NCI-H2171 (cell line): ENCODE measurements at places on chromosomes 12 and 14.

DNA sequence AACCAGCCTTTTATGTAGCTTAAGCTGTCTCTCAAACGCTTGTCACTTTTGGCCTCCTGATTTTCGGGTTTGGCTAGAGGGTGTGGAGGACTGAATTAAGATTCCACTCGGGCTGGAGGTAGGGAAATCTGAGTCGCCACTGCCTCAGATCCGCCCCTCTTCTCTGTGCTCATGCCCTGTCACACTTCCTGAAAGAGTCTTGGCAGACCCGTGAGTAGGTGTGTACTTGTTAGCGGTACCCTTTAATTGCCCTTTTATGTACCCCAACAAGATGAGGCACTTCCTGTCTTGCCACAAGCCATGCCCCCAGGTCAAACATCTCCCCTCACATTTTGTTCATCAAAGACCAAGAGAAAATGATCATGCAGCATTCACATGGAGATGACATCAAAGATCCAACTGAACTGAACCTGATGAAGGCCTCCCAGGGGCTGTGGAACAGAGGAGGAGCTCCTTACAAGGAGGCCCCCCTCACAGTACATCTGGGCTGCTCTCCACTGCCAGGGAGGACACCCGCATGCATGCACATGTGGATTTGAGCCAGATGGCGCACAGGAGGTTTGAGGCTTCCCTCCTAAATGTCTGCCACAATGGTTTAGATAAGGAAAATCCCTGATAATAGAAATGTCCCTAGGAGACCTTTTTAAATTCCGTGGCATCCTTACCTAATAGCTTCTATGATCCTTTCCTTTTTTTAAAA lies 86.5 kb upstream of the CDKN3 start:
- DNase-seq, result no peak

DNA sequence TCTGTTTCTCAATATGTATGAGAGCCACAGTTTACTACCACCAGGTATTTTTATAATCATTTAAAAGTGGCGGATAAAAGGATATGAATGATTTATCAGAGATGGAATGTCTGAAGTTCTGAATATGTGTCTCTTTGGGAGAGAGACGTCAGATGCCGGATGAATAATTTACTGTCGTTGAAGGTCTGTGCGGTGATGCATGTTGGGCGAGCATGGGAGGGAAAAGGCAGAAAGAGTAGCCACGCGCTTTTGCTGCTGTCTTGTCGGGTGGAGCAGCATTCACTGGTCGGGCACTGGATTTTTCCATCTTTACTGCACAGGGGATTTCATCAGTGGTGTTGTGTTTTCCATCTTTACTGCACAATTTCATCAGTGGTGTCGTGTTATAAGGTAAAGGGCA lies 65.6 kb downstream of the SYNE2 start:
- DNase-seq, result no peak

GRCh38 chr12:51076236-51076930 lies 7.0 kb downstream of the CSRNP2 start:
- no peak for DNase-seq

DNA sequence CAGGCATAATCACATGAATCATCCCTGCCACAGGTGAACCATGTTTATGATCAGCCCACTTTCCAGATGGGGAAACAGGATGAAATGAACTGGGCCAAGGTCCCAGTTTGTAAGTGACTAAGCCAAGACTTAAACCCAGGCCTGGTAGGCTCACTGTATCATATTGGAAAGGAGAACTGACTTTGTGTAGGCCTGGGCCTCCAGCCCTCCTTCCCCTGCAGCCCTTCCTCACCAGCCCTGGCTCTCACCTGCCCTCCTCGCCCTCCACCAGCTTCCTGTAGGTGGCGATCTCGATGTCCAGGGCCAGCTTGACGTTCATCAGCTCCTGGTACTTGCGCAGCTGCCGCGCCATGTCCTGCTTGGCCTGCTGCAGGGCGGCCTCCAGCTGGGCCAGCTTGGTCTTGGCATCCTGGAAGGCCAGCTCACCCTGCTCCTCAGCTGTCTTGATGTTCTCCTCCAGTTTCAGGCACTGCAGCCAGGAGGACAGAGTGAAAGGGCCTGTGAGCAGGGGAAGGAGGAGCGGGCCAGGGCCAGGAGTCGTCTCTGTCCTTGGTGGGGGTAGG lies 19.8 kb downstream of the KRT80 start:
- no peak for DNase-seq

DNA sequence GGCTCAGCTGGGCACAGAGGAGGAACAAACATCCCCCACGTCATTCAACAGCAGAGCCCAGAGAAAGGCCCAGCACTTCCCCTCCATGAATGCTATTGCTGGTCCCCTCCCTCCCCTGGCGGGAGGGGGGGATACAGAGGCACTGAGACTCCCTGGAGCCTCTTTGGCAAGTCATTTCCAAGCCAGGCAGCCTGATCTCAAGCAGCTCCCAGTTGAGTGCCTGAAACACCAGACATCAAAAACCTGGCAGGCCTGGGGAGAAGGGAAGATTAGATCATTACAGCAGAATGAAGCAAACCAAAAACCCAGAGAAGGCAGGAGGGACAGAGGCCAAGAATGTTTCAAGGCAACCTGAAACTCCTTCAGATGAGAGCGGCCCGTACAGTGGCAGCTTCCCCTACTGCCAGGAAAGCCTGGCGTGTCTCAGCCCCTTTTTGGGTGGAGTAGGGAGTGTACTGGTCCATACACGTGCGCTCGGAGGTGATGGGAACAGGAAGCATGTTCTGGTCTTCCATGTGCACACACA lies 92.1 kb downstream of the LRRC74A start:
- DNase-seq, result peak; percentile 69
